ENCODE measurements at places on chromosomes 5 and 9. TPM values are rescaled to one million over a fixed set of nuclear protein-coding genes. Genes with fewer than 3 reads are reported as not detected.

The SLC6A19 gene
- not detected for polyA plus RNA-seq

The CRHBP gene
- polyA plus RNA-seq, result 4.5 TPM

The ISOC1 gene
- polyA plus RNA-seq, result 121 TPM

The TCERG1 gene
- 17.8 TPM for polyA plus RNA-seq

The ACER2 gene
- 2.9 TPM for polyA plus RNA-seq

Data from right cardiac atrium (tissue), 5 donors.